ENCODE measurements at places on chromosomes 1 and 21.

- no peak for DNase-seq
Observed at GRCh38 chr1:215146240-215146975, 63.9 kb downstream of the KCNK2 start.

DNA sequence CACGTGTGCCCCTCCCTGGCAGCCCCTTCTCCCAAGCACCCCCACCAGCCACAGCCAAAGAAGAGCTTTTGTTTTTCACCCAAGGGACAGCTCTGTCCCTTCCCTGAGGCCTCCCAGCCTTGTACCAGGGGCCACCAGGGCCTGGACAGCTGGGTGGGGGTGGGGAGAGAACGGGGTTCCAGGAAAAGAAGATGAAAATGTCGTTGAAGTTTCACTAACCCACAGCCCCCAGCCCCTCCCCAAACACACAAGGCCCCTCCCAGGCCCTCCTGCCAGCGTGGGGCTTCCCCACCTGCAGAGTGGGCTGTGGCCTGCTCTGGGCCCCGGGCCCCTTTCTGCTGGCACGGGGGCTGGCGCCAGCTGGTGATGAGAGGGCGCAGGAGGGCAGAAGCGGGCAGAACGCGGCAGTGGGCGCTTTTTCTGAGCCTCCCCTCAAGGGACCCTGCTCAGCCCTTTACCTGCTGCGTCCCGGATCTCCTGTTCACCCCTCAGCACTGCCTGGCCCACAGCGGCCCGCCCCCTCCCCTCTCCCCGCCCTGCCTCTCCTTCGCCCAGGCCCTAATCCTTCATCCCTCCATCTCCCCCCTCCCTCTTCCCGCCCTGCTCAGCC is 5.5 kb upstream of the ANKRD65 start:
- no peak for DNase-seq

- DNase-seq = no peak
Observed at GRCh38 chr1:44646261-44647110, 27.8 kb downstream of the TMEM53 start.

- no peak for DNase-seq
Observed at GRCh38 chr1:9849691-9850441, 26.1 kb upstream of the CLSTN1 start.

DNA sequence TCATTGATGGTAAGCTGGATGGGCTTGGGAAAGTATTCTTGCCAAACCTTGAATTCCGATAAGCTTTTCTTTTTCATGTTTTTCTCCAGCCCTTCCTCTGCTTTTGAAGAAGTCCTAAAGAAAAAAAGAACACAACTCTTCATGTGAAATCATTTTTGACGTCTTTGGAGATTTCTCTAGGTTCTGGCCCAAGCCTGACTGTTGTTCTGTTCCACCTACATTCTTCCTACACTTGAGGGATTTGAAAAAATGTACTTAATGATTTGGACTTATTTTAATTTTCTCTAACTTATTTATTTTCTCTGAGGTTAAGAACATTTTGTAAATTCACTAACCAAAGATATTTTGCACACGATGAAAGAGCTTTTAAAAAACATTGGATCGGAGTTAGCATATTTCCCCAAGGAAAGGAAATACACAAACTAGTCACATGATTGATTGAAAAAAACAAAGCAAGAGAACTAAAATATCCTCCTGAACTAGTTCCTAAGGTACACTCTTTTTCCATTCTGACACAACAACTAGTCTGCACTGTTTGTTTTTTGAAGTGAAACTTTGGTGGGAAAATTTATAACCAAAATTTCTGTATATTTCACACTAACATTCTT is 82.3 kb downstream of the LTN1 start:
- no peak for DNase-seq
